ENCODE measurements at places on chromosomes 11 and 22.

DNA sequence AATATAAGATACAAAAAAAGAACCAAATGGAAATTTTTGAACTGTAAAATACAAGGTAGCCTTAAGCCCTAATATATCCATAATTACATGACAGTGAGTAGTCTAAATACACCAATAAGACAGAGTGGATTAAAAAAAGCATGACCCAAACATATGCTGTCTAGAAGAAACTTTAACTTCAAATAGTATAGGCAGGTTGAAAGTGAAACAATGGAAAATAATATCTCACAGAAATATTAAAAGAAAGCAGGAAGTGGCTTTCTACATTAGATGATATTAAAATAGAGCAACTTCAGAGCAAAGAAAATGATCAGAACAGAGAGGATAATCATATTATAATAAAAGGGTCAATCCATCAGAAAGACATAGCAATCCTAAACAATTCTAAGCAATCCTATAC is 21.8 kb downstream of the DCUN1D5 start:
- no peak for DNase-seq

- no peak for DNase-seq
Measured at GRCh38 chr11:93248602-93249001, 50.8 kb upstream of the SLC36A4 start.

GRCh38 chr11:108915666-108916065 is 250.8 kb downstream of the DDX10 start:
- DNase-seq = no peak

DNA sequence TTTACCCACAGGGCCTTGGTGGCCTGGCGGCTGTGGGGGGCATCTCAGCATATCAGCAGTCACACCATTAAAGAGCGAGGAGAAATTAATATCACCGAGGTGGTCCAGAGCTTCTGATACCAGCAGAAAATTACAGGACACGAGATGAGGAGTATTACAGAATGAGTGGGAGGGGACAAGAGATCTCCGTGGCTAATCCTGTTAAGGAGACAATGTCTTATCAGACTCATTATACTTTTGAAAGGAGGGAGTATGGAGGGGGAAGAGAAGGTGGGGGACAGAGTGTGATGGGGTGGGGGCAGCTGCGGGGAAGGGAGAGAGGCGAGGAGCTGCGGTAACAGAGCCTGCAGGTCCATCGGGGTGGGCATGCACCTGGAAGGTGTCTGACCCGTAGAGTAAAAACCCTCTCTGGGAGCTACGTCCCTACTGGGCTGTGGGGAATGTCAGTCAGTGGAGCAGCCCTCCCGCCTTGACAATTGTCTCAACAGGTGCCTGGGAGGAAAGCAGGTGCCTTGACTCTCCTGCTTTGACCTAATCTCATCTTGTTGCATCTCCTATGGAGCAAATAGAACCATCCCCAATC is 224.2 kb downstream of the CEP164 start:
- no peak for DNase-seq

- no peak for DNase-seq
Measured at GRCh38 chr11:10891151-10891720, 33.4 kb upstream of the ZBED5 start.

- DNase-seq = no peak
Measured at GRCh38 chr11:41527530-41527929, 68.1 kb upstream of the LRRC4C start.

DNA sequence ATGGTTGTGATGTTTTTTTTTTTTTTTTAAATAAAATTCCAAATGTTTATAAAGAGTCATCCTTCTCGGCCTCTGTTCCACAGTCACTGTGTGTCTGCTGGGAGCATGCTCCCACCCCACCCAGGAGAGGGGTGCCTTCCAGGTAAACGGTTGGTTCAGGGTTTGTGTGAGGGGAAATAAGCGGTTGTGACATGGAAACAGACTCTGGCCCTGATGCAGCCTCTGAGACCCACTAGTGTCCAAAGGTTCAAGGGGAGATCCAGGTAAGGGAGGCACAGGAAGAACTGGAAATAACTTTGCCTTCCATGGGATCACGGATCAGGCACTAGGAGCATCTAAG is 6.0 kb upstream of the GAS2L1 start:
- DNase-seq = no peak

GRCh38 chr11:6205366-6205765 is at the start of gene C11orf42:
TSS of gene C11orf42 (plus strand) at chr11:6205557. CDS start at chr11:6205616, 59 bp downstream.
- DNase-seq = no peak

- DNase-seq = no peak
Measured at GRCh38 chr11:61587541-61587941, 6.7 kb upstream of the SYT7 start.

DNA sequence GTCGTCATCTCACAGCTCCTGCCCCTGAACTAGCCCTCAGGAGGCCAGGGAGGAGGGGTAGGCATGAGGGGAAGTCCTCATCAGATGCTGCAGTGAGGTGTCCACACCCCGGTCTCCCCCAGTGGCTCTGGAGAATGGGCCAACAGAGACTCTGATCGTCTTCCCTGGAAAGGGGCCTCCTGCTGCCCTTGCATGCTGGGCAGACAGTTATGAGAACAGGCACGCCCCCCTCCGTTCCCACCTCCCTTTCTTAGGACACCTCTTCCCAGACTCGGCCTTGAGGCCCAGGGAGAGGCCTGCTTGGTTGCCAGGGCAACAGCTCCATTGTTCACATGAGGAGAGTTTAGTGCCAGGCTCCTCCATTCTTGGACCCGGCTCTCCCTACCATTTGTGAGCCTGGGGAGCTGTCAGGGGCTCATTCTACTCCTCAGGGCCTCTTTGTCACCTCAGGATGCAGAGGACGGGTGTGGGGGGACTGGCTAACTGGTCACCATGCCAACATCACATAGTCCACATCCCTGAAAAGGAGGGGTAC is 157.7 kb downstream of the TTC17 start:
- no peak for DNase-seq

DNA sequence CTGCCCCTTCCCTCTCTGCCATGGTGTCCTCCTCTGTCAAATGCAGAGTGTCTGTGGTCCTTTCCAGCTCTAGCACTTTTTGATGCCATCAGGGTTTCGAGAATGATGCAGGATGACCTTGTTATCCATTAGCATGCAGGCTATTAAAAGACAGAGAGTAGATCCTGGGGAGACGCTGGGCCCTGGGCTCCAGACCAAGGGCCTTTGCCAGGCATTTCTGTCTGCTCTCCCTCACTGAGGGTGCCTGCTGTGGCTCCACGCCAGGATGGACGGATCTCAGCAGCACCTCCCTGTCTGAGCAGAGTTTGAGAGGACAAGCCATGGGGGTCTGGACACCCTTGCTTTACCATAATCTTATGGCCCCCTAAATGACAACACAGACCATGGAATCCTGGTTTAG is 110.8 kb upstream of the CD82 start:
- no peak for DNase-seq

DNA sequence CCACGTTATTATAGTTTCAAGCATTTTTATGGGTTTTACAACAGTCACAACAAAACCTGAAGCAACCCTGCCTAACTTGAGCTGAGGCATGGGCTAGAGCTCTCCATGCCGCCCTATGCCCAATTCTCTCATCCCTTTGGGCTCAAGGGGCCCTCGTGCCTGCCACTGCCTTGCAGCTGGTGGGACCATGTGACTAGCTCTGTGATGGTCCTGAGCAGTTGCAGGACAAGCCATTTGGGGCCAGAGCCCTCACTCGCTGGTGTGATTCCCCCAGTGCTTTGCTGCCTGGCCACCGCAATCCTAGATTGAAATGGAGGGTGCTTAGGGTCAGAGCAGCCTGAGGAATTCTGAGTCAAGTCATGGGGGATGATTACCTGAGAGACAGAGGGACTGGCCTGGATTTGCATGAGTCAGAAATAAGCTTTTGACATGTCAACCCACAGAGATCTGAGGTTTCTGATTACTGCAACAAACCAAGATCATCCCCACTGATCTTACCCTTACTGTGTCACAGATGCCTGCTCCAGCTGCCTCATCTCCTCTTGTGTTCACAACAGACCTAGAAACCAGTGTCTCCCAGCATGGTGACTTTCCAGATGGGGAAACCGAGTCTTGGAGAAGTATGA is 323.7 kb downstream of the BRD1 start:
- no peak for DNase-seq

DNA sequence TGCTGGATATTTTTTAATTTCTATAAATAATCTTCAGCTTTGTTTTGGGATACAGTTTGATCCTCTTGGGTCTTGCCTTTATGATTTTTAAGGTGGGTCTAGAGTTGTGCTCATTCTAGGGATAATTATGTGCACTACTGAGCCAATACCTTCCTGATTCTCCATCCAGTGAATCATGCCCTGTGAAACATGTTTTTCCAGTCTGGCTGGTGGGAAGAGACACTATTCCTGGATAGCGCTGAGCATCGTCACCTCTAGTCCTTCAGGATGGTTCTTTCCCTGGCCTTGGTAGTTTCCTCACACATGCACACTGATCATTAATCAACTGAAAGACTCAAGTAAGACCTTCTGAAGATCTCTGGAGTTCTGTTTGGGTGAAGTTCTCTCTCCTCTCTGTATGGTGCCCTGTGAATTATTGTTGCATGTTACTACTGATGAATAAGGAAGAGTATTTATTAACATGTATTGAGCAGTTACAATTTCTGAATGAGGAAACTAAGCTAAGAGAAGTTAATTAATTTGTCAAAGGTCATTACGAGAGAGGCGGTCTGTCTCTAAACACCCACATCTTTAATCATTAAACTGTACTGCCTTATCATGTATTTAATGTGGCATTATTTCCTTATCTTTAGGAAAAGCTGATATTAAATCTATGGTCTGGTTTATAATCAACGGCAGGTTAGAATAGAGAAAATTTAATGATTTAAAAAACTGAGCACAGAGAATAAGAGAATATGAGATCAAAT is 39.1 kb upstream of the LIPT2 start:
- DNase-seq = no peak

- DNase-seq = no peak
Measured at GRCh38 chr11:42840860-42841259, 470.9 kb upstream of the API5 start.

- DNase-seq = no peak
Measured at GRCh38 chr11:34052608-34053160, 1.2 kb downstream of the CAPRIN1 start.

GRCh38 chr11:20056109-20056949 is 103.9 kb downstream of the DBX1 start:
- DNase-seq = no peak

DNA sequence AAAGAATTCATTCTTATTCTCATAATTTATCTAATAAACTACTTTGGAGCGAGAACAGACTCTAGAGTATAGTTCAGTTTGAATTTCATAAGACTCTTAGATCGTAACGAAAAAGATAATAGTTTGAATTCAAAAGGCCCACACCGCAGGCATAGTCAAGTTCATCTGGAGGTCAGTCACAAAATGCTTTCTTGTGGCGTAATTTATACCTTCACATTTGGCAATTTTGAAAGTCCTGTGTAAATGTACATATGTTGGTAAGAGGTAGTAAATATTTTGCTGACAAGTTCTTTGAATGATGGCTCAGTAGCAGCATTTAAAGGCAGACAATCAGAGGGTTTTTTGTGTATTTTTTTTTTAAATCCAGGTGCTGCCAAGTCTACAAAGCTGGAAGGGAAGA is 88.1 kb downstream of the TEAD1 start:
- no peak for DNase-seq

- DNase-seq = no peak
Measured at GRCh38 chr22:25497181-25497641, 67.3 kb upstream of the GRK3 start.

All from GF-D8 (cell line).